Uterine smooth muscle cell (primary cell): ENCODE measurements at places on chromosomes 3 and 15. TPM values are rescaled to one million over a fixed set of nuclear protein-coding genes. Genes with fewer than 3 reads are reported as not detected.

Gene SCN11A
- under 0.01 and 0.11 TPM in 2 replicates for total RNA-seq

Gene ATP8B4
- 2.1 and 9.9 TPM in 2 replicates for total RNA-seq

Gene MESP2
- 0.55 and 0.75 TPM in 2 replicates for total RNA-seq

Gene ANKRD34C
- not detected in 2 replicates for total RNA-seq

Gene MRPS11
- 31.5 and 37.3 TPM in 2 replicates for total RNA-seq

Gene GXYLT2
- total RNA-seq, result 6.1 and 16.1 TPM in 2 replicates

Gene KBTBD12
- total RNA-seq, result not detected in 2 replicates

Gene AADACL2
- not detected in 2 replicates for total RNA-seq

Gene PODXL2
- total RNA-seq, result 1.8 and 2.0 TPM in 2 replicates

Gene SKOR1
- 0.11 and 0.12 TPM in 2 replicates for total RNA-seq

Gene IL17RC
- 43.3 and 43.7 TPM in 2 replicates for total RNA-seq

Gene CDHR4
- 0.12 TPM in 1 of 2 replicates, not detected in the other for total RNA-seq

Gene LNP1
- 3.0 and 5.8 TPM in 2 replicates for total RNA-seq

Gene LMAN1L
- total RNA-seq, result 0.11 TPM in 1 of 2 replicates, not detected in the other

Gene LRRK1
- total RNA-seq, result 10.6 and 15.7 TPM in 2 replicates

Gene THOC7
- 39.1 and 43.5 TPM in 2 replicates for total RNA-seq

Gene ITPKA
- 18.1 and 25.0 TPM in 2 replicates for total RNA-seq

Gene GOLGA8S
- under 0.01 and 0.12 TPM in 2 replicates for total RNA-seq

Gene WWTR1
- total RNA-seq, result 24.1 and 24.5 TPM in 2 replicates

Gene C3orf70
- 0.75 and 1.4 TPM in 2 replicates for total RNA-seq

Gene STAC
- total RNA-seq, result 7.7 and 10.2 TPM in 2 replicates

Gene MAPK6
- 94.5 and 97.0 TPM in 2 replicates for total RNA-seq

Gene STX19
- total RNA-seq, result not detected in 2 replicates

Gene SUCNR1
- not detected in 2 replicates for total RNA-seq

Gene GOLGA6L7
- total RNA-seq, result not detected in 2 replicates

Gene RTP1
- total RNA-seq, result not detected in 2 replicates

Gene CP
- total RNA-seq, result not detected in 2 replicates

Gene PPP1R2
- total RNA-seq, result 111 and 113 TPM in 2 replicates

Gene MRAS
- 39.2 and 73.6 TPM in 2 replicates for total RNA-seq

Gene CIDEC
- total RNA-seq, result 0.12 TPM in 1 of 2 replicates, not detected in the other

Gene B3GALNT1
- 19.1 and 24.2 TPM in 2 replicates for total RNA-seq

Gene CASR
- total RNA-seq, result not detected in 2 replicates

Gene SPTSSB
- total RNA-seq, result under 0.01 and 20.3 TPM in 2 replicates

Gene CYP19A1
- 0.12 and 0.55 TPM in 2 replicates for total RNA-seq

Gene C2CD4A
- total RNA-seq, result 0.12 TPM in 1 of 2 replicates, not detected in the other

Gene BFSP2
- total RNA-seq, result not detected in 2 replicates

Gene ARPP19
- 79.1 and 119 TPM in 2 replicates for total RNA-seq

Gene PAK2
- total RNA-seq, result 43.9 and 56.1 TPM in 2 replicates

Gene GPR62
- total RNA-seq, result 0.12 TPM in 1 of 2 replicates, not detected in the other

Gene FHIT
- 2.0 and 2.1 TPM in 2 replicates for total RNA-seq

Gene PLXND1
- 56.2 and 66.1 TPM in 2 replicates for total RNA-seq

Gene BLM
- 1.7 and 9.7 TPM in 2 replicates for total RNA-seq

Gene SUSD5
- 2.3 and 4.1 TPM in 2 replicates for total RNA-seq

Gene SLC6A1
- total RNA-seq, result not detected in 2 replicates

Gene FMN1
- 5.5 and 11.0 TPM in 2 replicates for total RNA-seq

Gene NEIL1
- total RNA-seq, result 2.7 and 6.1 TPM in 2 replicates

Gene A4GNT
- not detected in 2 replicates for total RNA-seq

Gene GREM1
- total RNA-seq, result 94.3 and 684 TPM in 2 replicates

Gene GOLGA8R
- 1.9 and 4.6 TPM in 2 replicates for total RNA-seq

Gene TP63
- total RNA-seq, result under 0.01 and 0.25 TPM in 2 replicates

Gene ADAMTS9
- 1.1 and 2.1 TPM in 2 replicates for total RNA-seq

Gene RGMA
- 0.22 and 0.50 TPM in 2 replicates for total RNA-seq

Gene IL20RB
- total RNA-seq, result 1.8 and 3.2 TPM in 2 replicates

Gene CHAC1
- total RNA-seq, result 36.5 and 49.2 TPM in 2 replicates

Gene GALNT15
- total RNA-seq, result 3.4 and 4.6 TPM in 2 replicates
